ENCODE measurements at places on chromosomes 2 and 18. TPM values are rescaled to one million over a fixed set of nuclear protein-coding genes. Genes with fewer than 3 reads are reported as not detected.

Gene SERTAD2
- total RNA-seq, result 9.8 TPM

Gene ARHGEF33
- total RNA-seq, result 0.02 TPM

Gene ABCA12
- 0.23 TPM for total RNA-seq

Gene NAT8
- not detected for total RNA-seq

Gene APCDD1
- total RNA-seq, result not detected

Gene TFCP2L1
- 23.9 TPM for total RNA-seq

Gene CFC1
- total RNA-seq, result 0.09 TPM

Gene NOSTRIN
- total RNA-seq, result 2.7 TPM

Gene NUP35
- total RNA-seq, result 31.8 TPM

Gene TTN
- total RNA-seq, result 0.01 TPM

Gene WNT6
- 0.31 TPM for total RNA-seq

Gene IL36G
- total RNA-seq, result not detected

Gene CDH19
- 0.38 TPM for total RNA-seq
